CD4-positive, alpha-beta T cell treated with Interleukin-10 for 1 hour (primary cell): ENCODE measurements at places on chromosomes 3 and 15.

DNA sequence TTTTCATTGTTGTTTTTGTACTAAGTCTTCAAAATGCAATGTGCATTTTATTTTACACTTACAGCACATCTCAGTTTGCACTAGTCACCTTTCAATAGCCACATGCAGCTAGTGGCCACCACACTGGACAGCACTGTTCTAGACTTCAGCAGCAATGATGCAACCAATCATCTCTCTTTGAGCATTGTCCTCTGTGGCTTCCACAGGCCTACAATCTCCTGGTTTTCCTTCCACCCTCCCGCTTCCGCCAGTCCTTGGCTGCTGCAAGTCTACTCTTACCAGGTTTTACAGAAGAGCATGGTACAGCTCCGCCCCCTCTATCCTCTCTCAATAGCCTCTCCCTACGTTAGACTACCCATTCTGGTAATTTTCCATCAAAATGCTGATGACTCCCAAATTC, 25.1 kb upstream of the FSIP1 start:
- no peak for DNase-seq

DNA sequence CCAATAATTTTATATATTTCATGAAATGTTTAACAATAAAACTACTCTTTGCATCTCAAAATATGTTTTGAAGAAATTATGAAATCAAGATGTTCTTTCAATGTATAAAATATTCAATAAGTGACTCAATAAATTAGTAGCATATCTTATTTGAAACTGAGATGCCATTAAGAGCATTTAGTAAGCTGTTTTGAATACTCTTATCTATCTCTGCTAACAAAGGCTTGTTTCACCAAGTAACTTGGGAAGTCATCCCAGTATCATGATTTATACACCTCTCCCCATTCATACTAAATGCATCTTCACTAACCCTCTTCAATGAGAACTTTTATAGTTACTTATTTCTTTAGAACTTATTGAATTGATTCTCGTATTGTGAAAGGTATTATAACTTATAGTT, 43.1 kb downstream of the TNIK start:
- DNase-seq = no peak

DNA sequence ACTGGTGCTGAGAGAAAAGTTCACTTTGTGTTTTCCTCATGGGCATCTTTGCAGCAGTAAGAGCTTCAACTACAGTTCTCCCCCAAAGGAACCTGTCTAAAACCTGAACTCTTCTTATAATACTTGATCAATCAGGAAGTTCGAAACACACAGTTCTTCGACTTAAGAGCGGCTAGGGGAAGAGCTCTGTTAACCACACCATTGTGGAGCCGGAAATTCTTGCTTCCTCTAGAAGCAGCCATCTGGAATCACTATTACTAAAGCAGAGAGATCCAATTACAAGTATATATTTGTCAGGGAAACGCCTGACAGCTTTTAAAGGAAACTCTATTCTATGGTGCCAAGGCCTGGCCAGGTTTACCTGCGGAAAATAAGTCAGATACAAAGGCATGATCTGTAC, 337.3 kb upstream of the CBLB start:
- DNase-seq = peak; percentile 39

- no peak for DNase-seq
Observed at GRCh38 chr3:148081926-148082325, 615.8 kb upstream of the AGTR1 start.

- no peak for DNase-seq
Observed at GRCh38 chr15:98954411-98954810, 53.2 kb downstream of the PGPEP1L start.

DNA sequence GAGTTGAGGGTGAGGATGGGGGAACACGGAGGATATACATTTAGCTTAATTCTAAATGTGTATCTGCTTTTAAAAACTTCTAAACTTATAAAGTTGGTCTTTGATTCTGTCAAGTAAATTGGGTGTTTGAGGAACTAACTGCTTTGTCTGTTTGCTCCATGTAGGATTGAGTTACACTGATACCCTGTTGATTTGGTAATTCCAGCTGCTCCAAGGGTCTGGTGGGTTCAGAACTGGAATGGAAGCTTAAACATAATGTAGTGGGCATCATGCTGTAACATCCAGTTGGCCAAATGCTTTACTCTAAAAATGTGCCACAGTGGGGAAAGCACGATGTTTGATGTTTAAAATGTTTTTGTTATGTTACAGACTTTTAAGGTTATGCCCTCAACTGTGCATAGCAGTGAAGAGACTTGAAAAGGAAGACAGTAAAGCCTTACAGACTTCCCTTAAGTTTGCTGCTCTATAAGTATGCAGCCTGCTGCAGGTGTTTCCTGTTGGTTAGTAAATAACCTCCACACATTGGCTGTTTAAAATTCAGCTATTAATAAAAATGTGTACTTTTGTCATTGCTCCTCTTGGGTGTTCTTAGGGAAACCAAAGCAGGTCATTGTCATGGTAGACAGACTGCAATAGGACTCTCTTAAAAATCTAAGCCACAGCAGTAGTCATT, 5.9 kb upstream of the EDEM1 start:
- no peak for DNase-seq

DNA sequence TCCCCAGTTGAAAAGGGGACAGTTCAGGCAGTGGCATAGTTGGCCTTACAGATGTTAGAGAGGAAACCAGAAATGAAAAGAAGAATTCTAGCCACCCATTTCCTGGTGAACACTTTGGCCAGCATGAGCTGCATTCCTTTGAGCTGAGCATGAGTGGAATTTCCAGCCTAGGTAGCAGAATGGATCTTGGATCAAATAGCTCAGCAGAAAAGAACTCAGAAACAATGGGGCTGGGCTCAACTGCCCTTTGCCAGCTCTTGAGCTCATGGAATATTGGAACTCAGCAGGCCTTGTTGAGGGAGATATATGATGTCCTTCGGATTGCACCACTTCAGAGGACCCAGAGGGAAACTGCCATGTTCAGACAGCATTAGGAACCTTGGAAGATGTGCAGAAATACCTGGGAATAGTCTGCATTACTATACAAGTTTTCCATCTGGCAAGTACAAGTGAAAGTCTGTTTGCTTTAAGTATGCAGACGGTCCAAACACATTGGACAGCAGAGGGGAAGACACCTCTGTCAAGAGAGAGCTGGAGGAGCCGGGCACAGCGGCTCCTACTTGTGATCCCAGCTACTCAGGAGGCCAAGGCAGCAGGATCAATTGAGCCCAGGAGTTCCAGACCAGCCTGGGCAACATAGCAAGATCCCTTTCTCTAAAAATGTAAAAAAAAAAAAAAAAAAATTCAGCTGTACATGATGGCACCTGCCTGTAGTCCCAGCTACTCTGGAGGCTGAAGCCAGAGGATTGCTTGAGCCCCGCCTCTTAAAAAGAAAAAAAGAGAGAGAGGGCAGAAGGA, 3.1 kb upstream of the CDV3 start:
- DNase-seq = no peak

- DNase-seq = no peak
Observed at GRCh38 chr3:107855710-107856109, 235.1 kb downstream of the CD47 start.

DNA sequence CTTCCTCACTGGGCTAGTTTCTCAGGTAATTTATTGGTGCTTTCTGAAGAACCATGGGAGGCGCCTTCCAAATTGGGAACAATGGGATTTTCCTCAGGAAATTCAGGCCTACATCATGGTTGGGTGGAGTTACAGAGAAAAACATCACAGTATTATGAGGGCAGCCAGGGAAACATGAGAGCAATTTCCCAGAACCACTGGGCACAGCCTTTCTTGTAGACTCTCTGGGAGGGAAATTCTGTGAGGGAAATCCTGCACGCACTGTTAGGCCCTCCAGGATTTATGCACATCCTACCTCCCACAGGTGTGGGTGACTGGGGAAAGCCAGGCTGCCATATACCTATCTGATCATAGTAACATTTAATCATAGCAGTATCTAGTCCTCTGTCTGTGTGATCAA, 13.2 kb downstream of the POPDC2 start:
- DNase-seq = no peak

- peak; percentile 4 for DNase-seq
Observed at GRCh38 chr15:33963831-33964664, 4.2 kb upstream of the CHRM5 start.

DNA sequence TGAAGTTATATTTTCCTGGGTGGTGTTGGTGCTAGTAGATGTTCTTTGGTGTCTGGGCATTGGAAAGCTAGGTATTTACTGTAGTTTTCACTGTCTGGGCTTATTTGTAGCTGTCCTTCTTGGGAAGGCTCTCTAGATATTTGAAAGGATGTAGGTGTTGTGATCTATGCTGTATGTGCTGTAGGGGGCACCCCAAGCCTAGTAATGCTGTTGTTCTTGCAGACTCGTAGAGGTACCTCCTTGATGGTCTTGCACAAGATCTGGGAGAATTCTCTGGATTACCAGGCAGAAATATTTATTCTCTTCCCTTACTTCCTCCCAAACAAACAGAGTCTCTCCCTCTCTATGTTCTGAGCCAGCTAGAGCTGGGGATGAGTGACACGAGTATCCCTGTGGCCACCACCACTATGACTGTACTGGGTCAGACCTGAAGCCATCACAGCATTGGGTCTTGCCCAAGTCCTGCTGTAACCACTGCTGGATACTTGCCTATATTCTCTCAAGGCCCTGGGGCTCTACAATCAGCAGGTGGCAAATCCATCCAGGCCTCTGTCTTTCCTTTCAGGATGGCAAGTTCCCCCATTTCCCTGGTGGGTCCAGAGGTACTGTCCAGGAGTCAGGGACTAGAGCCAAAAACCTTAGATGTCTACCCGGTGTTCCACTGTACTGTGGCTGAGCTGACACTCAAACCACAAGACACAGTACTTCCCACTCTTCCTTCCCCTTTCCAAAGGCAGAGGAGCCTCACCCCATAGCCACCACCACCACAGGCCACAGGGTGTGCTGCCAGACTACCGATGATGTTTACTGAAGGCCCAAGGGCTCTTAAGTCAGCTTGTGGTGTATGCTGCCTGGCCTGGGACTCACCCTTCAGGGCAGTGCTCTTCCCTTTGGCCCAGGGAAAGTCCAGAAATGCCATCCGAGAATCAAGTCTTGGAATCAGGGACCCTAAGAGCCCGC, 195.2 kb upstream of the DPPA4 start:
- DNase-seq = peak; percentile 60

- no peak for DNase-seq
Observed at GRCh38 chr3:149559525-149559924, 85.0 kb downstream of the TM4SF4 start.

- peak; percentile 70 for DNase-seq
Observed at GRCh38 chr3:57596495-57597126, 533 bp downstream of the ARF4 start.

DNA sequence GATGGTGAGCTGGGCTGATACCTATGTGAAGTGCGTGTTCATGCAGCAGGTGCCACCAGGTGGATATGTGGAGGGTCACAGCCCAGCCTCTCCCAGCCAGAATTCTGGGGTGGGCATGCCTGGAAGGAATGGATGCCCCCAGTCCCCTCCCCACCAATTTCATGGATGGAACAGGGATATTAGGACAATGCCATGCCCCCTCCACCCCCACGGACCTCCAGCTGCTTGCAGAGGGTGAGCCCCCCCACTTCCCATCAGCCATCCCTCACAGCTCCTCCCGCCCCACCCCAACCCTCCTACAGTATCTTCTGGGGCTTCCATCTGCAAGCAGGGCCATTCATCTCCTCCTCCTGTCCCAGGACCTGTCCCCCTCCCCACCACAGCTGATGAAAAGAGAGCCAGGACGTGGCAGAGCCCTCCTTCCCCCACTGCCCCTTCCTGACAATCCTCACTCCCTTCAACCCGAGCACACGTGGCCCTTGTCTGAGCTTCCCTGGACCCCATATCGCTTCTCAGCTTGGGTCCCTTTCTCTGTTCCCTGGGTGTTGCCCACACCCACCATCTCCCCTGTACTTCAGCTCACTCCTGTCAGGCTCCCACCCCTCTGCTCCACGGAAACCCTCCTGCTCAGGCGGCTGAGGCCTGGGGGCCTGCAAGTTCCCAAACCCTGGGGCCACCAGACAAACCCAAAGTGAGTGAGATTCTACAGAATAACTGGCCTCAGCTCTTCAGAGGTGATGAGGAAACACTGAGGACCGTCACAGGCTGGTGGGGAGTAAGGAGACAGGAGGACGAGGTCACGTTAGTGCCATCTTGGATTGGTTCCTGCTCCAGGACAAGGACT, 2.8 kb upstream of the SEMA3G start:
- no peak for DNase-seq

DNA sequence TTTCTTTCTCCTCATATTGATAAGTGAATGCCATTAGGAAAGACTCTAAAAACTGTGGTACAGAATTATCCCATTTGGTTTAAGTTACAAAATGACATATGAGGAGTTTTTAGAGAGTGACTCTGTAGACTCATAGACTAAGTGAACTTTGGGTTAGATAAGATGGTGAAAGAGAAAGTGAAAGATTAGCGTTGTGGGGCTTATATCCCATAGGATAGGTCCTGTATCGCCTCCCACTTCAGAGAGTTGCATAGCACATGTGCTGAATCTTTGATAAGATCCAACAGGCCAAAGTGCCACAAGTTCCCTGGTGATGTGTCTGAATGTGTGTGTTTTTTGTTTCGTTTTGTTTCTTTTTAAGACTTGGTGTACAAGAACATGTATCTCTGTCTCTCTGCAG, 666.9 kb downstream of the MECOM start:
- DNase-seq = no peak

DNA sequence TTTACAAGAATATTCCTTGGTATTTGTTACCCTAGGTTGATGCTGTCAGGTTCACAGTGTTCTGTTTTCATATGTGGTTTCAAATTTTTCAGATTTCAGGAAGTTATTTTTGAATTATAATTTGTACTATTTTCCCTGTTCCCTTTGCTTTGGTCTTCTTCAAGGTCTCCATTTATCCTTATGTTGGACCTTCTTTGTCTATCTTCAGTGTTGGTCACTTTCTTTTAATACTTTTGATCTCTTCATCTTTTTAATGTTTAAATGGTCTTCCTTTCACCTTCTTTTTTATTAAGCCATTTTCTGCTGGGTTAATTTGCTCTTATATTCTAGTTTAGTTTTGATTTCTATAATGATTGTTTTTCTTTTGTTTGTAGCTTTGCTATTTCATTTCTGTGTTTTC, 61.3 kb downstream of the KLHL25 start:
- no peak for DNase-seq

- DNase-seq = no peak
Observed at GRCh38 chr3:101009386-101009785, 16.2 kb upstream of the ABI3BP start.

- DNase-seq = no peak
Observed at GRCh38 chr3:178960918-178961317, 110.7 kb downstream of the ZMAT3 start.

DNA sequence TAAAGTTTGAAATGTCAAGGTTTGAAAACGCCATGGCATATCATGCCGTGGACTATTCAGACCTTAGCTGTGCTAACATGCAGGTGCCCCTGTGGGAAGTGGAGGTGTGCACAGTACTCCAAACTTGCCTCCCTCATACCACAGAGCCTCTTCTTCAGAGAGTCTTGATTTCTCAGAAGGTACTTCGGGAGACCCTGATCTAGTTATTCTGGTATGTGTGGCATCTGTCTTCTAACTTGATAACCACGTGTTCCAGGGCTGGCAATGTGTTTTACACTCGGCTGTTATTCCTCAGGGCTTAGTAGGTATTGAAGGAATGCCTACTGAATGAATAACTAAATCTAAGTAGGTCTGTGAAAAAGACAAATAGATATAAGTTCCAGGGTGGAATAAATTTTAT, 309.9 kb downstream of the CLSTN2 start:
- DNase-seq = no peak

GRCh38 chr15:69224383-69224782, 63.9 kb downstream of the GLCE start:
- no peak for DNase-seq
